ENCODE measurements at places on chromosomes 2 and 18.
A peak's percentile ranks its signal among the peaks of the same experiment; 100 is the strongest.

- peaks cover 16% of the 10 kb centered on the region for H3K27me3 ChIP-seq
- no peak for DNase-seq
- H3K4me3 ChIP-seq: no peak overlapping the region
- H3K4me1 ChIP-seq: peaks cover 37% of the 10 kb centered on the region
- no peak overlapping the region for H3K27ac ChIP-seq
These were observed 92.7 kb upstream of the SNTG2 start for GRCh38 chr2:857937-858336.

DNA sequence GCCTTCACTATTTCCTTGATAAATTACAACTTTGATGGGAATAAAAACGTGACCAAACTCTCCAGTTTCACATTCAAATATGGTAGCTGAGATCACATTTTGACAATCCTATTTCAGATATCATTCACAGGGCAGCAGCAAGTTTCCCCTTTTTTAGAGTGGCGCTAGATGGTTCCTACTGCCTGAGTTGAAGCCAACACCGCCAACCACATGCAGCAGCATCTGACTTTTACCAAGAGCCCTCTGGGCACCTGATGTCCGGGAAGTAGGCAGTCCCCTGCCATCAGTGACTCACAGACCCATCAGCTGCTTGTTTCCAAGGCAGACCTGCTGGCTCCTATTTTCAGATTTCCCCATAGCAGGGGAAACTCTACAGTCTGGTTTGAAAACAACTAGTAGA, 4.0 kb upstream of the MREG start:
- no peaks in the 10 kb centered on the region for H3K36me3 ChIP-seq
- no peak overlapping the region for H3K27ac ChIP-seq
- H3K4me1 ChIP-seq: peaks cover 10% of the 10 kb centered on the region
- DNase-seq: no peak
- H3K4me3 ChIP-seq: no peak overlapping the region
- no peaks in the 10 kb centered on the region for H3K27me3 ChIP-seq

GRCh38 chr2:84297155-84297554, 161.9 kb downstream of the SUCLG1 start:
- H3K36me3 ChIP-seq: no peaks in the 10 kb centered on the region
- H3K27ac ChIP-seq: no peak overlapping the region
- H3K4me1 ChIP-seq: peaks cover 3% of the 10 kb centered on the region
- no peak overlapping the region for H3K4me3 ChIP-seq
- DNase-seq: no peak

GRCh38 chr2:16773080-16773713, 107.6 kb upstream of the CYRIA start:
- peaks cover 13% of the 10 kb centered on the region for H3K27me3 ChIP-seq
- H3K36me3 ChIP-seq: no peaks in the 10 kb centered on the region
- H3K4me1 ChIP-seq: peaks cover 17% of the 10 kb centered on the region
- DNase-seq: peak; percentile 44

- no peak overlapping the region for H3K4me3 ChIP-seq
- peaks cover 35% of the 10 kb centered on the region for H3K4me1 ChIP-seq
- no peaks in the 10 kb centered on the region for H3K36me3 ChIP-seq
- H3K27me3 ChIP-seq: no peaks in the 10 kb centered on the region
- H3K27ac ChIP-seq: no peak overlapping the region
- DNase-seq: no peak
These were observed 68.9 kb upstream of the STPG4 start for GRCh38 chr2:47223980-47224379.

DNA sequence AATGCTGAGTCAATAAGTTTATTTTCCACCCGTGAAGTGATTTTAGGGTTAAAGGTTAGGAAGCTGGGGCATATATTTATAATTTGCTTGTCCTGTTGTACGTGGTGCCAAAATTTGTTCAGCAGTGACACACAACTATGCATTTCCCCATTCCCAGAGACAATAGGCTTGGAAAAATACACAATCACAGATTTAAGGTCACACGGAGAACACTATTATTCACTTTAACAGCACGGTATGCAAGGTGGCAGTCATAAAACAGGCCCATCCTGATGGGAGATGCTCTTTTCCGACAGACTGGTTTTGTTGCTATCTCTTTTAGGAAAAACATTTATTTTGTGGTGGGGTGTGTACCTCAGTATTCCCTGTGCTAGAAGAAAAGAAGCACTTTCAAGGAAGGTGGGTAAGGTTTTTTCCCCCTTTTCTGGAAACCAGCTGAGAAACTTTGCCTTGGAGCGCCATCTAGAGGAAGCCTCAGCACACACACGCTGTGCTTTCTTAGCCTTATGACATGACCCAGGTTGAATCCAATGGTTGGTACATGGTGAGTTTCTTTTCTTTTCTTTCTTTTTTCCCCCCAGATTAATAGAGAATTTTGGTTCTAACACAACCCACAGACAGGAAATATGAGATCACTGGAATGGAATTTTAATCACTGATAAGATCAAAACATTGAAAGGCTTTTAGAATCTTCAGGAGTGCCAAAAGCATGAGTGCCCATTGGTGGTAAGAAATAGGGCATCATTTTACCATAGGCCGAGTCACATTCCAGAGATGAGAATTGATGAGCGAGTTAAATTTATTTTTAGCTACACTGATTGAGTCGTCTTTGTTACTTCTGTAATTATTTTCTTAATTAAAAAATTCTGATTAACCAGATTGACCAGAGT, 332.1 kb downstream of the AGPS start:
- H3K36me3 ChIP-seq: no peaks in the 10 kb centered on the region
- no peak for DNase-seq
- H3K27me3 ChIP-seq: no peaks in the 10 kb centered on the region

- peaks cover 22% of the 10 kb centered on the region for H3K4me1 ChIP-seq
- peak; percentile 30 for DNase-seq
- no peaks in the 10 kb centered on the region for H3K27me3 ChIP-seq
- peak overlapping the region; percentile 54 for H3K27ac ChIP-seq
- H3K4me3 ChIP-seq: no peak overlapping the region
These were observed 47.0 kb downstream of the CYP27C1 start for GRCh38 chr2:127173057-127173456.

DNA sequence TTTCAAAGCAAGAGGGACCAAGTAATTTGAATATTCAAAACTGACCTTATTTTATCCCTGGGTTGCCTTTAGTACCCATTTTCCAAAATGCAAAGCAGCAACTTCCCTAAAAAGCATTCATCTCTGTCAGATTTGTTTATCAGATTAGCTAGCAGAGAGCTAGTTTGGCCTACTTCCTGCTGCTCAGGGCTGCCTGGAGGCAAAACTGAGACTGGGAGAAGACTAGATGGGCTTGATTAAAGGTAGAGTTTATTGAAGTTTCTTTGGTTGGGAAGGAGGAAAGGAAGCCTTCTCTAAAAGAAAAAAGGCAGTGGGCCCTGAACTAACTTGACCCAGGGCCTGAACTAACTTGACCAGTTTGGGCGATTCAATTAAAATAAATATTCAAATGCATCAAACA, 426.1 kb upstream of the FAM98A start:
- H3K27ac ChIP-seq: no peak overlapping the region
- H3K27me3 ChIP-seq: no peaks in the 10 kb centered on the region
- H3K36me3 ChIP-seq: no peaks in the 10 kb centered on the region
- peaks cover 17% of the 10 kb centered on the region for H3K4me1 ChIP-seq

DNA sequence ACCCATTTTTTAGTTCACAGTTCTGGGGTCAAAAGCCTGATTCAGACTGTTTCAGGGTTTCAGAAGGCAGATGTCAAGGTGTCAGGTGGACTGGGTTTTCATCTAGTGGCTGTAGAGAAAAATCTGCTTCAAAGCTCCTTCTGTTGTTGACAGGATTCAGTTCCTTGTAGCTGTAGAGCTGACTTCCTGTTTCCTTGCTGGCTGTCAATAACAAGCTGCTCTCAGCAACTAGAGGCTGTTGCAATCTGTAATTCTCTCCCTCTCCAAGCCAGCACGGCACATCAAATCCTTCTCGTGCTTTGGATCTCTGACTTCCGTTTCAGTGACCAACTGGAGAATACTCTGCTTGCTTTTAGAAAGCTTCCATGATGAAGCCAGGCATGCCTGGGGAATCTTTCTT, 179.4 kb downstream of the DOK6 start:
- H3K27ac ChIP-seq: no peak overlapping the region
- no peak overlapping the region for H3K4me3 ChIP-seq
- no peaks in the 10 kb centered on the region for H3K36me3 ChIP-seq
- no peaks in the 10 kb centered on the region for H3K27me3 ChIP-seq
- DNase-seq: no peak

DNA sequence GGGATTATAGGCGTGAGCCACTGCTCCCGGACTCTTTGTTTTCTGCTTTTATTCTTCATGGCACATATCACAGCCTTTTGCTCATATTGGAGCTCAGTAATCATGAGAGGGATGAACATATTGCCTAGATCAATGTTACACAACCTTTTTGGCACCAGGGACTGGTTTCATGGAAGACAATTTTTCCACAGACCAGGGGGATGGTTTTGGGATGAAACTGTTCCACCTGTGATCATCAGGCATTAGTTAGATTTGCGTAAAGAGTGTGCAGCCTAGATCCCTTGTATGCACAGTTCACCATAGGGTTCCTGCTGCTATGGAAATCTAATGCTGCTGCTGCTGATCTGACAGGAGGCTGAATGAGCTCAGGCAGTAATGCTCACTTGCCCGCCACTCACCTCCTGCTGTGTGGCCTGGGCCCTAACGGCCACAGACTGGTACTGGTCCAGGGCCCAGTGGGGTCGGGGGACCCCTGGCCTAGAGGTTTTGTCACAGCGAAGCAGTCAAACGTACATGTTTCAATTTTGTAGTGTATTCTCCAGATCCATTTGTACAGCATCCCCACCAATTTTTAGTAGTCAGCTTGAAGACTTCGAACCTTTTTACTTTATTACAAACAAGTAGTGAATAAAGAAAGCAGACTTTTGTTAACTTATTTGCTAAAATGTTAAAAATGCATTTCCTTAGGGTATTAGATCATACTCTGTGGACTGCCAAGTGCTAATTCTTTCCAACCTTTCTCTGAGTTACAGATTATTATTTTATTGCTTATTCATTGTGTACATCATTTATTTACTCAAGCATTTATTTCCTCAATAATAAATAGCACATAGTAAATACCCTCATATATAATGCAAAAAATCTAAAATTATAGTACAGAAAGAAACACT, 6.2 kb downstream of the DAW1 start:
- no peak overlapping the region for H3K27ac ChIP-seq
- no peaks in the 10 kb centered on the region for H3K36me3 ChIP-seq
- DNase-seq: no peak
- H3K4me3 ChIP-seq: no peak overlapping the region
- H3K27me3 ChIP-seq: peaks cover 18% of the 10 kb centered on the region
- peaks cover 3% of the 10 kb centered on the region for H3K4me1 ChIP-seq

DNA sequence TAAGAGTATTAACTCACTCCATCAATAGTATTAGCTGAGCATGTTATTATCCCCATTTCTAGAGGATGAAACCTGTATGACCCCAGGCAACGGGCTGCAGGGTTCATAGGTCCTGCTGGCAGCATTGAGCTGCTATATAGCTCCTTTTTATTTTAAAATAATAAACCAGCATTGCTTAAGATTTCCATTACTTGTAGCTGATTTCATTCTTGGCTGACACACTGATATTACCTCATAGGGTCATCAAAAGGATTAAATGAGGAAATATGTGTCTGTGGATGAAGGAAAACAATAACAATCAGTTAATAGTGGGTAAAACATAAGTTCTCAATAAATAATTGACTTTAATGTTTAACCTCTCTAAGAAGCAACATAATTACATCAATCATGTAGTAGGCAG, 48.3 kb upstream of the NRP2 start:
- H3K27ac ChIP-seq: no peak overlapping the region
- no peaks in the 10 kb centered on the region for H3K36me3 ChIP-seq
- H3K27me3 ChIP-seq: no peaks in the 10 kb centered on the region
- peaks cover 26% of the 10 kb centered on the region for H3K4me1 ChIP-seq
- no peak for DNase-seq
- H3K4me3 ChIP-seq: no peak overlapping the region

- no peak overlapping the region for H3K27ac ChIP-seq
- H3K4me3 ChIP-seq: no peak overlapping the region
- no peak for DNase-seq
- no peaks in the 10 kb centered on the region for H3K27me3 ChIP-seq
- H3K4me1 ChIP-seq: peaks cover 6% of the 10 kb centered on the region
- H3K36me3 ChIP-seq: no peaks in the 10 kb centered on the region
These were observed 56.4 kb upstream of the CYTIP start for GRCh38 chr2:157500334-157500733.

GRCh38 chr2:233112776-233113452, 52.8 kb downstream of the INPP5D start:
- no peaks in the 10 kb centered on the region for H3K4me1 ChIP-seq
- H3K36me3 ChIP-seq: no peaks in the 10 kb centered on the region
- DNase-seq: no peak

GRCh38 chr2:165678882-165679281, 115.2 kb downstream of the GALNT3 start:
- H3K27me3 ChIP-seq: no peaks in the 10 kb centered on the region
- H3K4me1 ChIP-seq: no peaks in the 10 kb centered on the region
- no peak overlapping the region for H3K27ac ChIP-seq
- DNase-seq: no peak
- H3K36me3 ChIP-seq: peaks cover 50% of the 10 kb centered on the region
- H3K4me3 ChIP-seq: no peak overlapping the region

- no peak for DNase-seq
- peaks cover 3% of the 10 kb centered on the region for H3K4me1 ChIP-seq
- no peaks in the 10 kb centered on the region for H3K27me3 ChIP-seq
These were observed 57.9 kb downstream of the AQP12A start for GRCh38 chr2:240749516-240749915.

DNA sequence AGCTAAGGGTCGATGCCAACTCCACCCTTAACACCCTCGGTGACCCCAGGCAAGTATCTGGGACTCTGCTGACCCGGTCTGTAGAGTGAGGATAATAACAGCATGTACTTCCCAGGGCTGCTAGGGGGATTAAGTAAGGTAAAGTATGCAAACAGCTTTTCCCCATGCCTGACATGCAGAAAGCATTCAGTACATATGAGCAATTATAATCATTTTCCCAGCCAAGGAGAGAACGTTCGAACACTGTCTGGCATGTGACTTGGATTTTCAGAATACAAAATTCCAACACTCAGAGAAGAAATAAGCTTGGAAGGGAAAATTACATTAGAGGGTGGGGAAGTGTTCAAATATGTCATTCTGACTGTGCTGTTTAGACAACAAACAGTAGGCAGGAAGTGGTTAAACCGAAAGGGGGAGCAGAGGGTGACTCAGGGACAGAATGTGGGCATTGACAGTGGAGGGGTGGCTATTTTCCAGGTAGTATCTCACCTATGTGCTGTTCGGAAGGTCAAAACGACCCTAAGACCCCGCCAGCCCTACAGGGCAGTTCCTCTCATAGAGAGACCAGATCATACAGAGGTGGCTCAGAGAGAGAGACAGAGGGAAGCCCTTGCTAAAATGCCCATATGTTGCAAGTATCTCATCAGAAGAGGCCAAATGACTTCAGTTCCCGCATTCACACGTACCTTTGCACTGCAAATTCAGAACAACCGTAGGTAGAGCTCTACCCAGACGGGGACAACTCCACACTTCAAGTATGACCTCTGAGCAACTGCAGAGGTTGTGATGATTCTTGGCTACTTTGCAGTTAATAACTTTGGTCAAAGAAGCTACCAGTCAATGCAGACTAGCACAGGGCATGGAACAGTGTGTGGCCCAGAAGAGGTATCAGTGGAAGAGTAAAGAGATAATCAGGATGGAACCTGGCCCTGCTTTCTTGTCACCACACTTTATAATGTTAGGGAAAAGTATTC, 14.8 kb downstream of the ASPRV1 start:
- no peaks in the 10 kb centered on the region for H3K4me1 ChIP-seq
- no peak overlapping the region for H3K27ac ChIP-seq
- no peak overlapping the region for H3K4me3 ChIP-seq
- H3K36me3 ChIP-seq: peaks cover 3% of the 10 kb centered on the region
- H3K27me3 ChIP-seq: no peaks in the 10 kb centered on the region
